MCF 10A (cell line): ENCODE measurements at places on chromosomes 7 and 10.

DNA sequence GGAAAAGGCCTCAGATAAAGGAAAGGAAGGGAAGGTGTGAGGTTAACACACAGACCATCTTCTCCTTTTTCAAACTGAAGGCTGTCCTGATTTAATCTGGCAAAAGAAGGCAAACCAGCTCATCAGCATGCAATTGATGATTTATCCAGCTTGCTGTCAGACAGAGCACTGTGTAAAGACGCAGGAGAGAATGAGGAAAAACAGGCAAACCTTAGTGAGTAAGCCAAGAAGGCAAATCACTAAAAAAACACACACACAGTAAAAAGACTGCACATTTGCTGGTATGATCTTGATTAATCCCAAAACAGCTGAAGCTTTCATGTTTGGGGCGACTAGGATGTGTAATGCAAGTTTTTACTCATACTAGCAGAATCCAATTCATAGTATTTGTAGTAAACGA lies 65.8 kb upstream of the SKAP2 start:
- no peak for DNase-seq

DNA sequence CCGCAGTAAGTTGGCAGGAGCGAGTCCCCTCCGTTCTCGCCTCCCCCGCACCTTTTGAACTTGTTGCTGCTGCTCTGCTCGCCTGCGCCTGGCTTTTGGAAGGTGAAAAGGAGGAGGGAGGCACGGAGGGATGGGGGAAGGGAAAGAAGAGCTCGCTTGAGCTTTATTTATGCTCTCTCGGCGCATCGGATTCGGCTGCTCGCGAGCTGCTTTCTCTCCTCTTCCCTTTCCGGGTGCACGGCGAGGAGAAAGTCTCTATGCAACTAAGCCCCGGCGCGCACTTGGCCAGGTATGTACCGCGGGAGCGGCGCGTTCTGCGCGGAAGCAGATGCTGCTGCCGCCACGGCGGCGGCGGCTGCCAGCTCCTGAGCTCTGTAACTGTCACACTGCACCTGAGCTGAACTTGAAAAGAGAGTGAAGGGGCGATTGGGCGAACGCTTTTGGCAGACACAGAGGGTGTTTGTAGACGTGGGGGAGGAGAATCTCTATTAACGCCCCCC lies 551 bp downstream of the KCND2 start:
- DNase-seq: no peak

GRCh38 chr7:159078193-159078910 lies 66.3 kb downstream of the VIPR2 start:
- DNase-seq: peak; percentile 22

- DNase-seq: no peak
Observed at GRCh38 chr7:35333265-35333664, 79.4 kb upstream of the TBX20 start.

- DNase-seq: no peak
Observed at GRCh38 chr10:123998197-123999141, 94.9 kb downstream of the CHST15 start.

GRCh38 chr7:30436518-30436917 lies 42.1 kb downstream of the NOD1 start:
- no peak for DNase-seq

GRCh38 chr7:106125417-106125816 lies 13.3 kb upstream of the SYPL1 start:
- no peak for DNase-seq

DNA sequence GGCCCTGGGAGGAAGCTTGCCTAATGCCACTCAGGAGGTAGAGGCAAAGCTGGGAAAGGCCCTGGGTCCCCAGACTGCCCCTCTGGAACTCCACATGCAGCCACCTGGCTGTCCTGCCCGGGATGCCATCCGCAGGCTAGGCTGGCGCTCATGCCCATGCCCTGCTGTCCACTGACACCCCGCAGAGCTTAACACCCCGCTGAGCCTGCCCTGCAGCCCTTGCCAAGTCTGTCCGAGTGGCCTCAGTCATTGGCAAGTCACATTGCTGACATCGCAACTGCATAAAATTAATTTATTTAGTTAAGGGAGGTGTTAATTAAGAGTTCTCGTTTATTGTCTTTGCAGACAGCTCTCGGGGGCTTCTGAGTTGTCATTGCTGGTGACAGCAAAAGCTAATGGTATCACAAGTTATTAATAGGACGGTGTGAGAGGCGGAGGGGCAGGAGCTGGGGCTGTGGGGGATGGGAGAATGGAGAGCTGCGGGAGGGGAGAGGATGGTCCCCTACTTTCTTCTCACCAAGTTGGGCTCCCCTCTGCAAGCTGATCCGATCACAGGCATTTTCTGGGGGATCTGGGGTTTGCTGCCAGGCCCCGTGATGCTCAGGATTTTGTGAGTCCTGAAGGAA lies 55.6 kb upstream of the PCBD1 start:
- DNase-seq: no peak

GRCh38 chr10:76871697-76872295 lies 765.8 kb downstream of the KCNMA1 start:
- no peak for DNase-seq

DNA sequence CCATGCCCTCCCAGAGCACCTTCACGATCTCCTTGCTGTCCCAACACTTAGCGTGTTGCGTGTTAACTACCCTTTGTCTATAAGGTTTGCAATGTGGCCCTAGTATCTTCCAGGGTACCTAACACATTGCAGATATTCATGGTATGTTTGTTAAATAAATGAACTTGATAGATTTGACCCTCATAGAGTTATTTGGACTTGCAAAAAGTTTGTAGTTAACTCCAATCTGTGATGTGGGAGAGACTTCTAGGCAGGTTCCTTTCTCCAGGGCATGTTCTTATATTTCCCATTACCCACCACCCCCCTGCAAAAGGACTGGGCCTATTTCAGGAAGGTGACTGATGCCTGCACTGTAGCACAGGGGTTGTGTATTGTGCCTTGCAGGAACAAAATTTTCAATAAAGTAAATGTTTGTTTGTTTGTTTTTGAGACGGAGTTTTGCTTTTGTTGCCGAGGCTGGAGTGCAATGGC lies 612 bp downstream of the HILPDA start:
- DNase-seq: peak; percentile 29

- peak; percentile 39 for DNase-seq
Observed at GRCh38 chr10:112000466-112000865, 183.1 kb downstream of the GPAM start.

DNA sequence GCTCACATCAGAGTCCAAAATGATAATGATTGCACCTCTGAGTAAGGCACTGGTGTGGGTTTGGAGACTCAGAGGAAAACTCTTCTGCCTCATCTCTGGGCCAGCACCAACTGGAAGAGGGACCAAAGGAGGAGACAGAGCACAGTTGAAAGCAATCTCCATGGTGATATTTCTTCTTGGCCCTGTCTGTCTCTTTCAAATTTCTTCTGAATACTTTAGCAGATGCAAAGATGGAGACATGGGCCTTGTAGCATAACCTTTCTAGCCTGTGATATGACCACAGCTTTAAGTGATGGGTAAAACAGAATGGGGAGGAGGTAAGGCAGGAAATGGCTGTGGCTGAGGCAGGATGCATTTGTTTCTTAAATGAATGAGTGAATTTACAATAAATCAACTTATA lies 12.2 kb upstream of the GIMAP7 start:
- DNase-seq: no peak

GRCh38 chr10:113704637-113705343 lies 25.1 kb downstream of the CASP7 start:
- DNase-seq: peak; percentile 59

- peak; percentile 2 for DNase-seq
Observed at GRCh38 chr7:67301667-67302066, 305.0 kb downstream of the TYW1 start.

GRCh38 chr7:47145186-47145725 lies 436.7 kb downstream of the TNS3 start:
- no peak for DNase-seq

GRCh38 chr10:113991091-113991860 lies 52.4 kb upstream of the ADRB1 start:
- no peak for DNase-seq

GRCh38 chr10:53536322-53536721 lies 763.7 kb upstream of the MBL2 start:
- DNase-seq: peak; percentile 38

DNA sequence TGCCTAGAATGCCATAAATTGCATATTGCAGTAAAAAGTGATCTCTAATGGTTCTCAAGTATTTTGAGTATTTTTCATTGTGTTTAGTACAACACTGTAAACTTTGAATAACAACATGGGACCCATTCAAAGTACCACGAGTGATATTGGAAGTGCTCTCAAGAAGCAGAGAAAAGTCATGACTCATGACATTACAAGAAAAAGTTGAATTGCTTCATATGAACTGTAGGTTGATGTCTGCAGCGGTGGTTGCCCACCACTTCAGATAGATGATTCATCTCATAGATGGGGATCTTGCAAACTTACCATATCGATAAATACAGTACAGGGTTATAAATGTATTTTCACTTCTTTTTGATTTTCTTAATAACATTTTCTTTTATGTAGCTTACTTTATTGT lies 33.9 kb downstream of the ENTPD1 start:
- DNase-seq: peak; percentile 16

DNA sequence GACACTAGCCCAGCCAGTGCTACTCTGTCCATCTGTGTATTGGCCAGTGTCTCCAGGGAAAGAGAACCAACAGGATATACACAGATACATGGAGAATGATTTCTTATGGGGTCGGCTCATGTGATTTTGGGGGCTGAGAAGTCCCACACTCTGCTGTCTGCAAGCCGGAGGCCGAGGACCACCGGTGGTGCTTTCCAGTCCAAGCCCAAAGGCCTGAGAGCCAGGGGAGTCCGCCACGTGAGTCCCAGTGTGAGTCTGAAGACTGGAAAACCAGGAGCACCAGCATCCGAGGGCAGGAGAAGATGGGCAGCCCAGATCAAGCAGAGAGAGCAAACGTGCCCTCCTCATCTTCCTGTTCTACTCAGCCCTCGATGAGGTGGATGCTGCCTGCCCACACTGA lies 71.5 kb downstream of the C10orf143 start:
- DNase-seq: no peak

- DNase-seq: peak; percentile 72
Observed at GRCh38 chr10:17062955-17063484, 66.6 kb downstream of the CUBN start.

DNA sequence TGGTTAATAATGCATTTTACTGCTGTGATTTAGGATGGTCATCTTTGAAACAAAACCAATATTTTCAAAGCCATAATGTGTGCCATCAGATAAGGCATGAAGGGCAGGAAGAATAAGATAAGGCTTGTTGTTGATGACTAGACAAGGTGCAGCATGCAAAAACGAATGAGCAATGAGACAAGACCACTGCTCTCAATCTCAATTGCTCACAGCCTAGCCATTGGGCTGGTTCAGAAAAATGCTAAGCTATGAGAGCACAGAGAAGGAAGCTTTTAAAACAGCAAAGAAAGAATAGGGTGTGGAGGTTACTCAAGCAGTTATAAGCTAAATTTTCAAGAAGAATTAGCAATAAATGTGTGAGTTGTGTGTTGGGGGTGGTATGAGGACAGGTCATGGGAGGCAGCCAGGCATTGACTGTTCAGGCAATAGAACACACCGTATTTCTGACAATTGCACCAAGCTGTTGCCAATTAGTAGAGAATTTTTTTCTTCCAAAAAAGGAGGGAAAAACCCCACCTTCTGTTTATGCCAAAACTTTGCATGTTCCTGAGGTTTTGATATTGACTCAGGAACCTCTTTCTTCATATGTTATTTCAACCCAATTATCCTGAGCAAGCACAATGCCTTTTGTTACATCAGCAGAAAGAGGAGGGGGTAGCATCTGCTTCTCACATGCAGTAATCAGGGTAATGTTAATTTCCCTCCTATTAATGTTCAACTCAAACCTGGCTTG lies 276.5 kb downstream of the HDAC9 start:
- peak; percentile 5 for DNase-seq

- no peak for DNase-seq
Observed at GRCh38 chr10:99975106-99975829, 34.5 kb downstream of the DNMBP start.

GRCh38 chr10:118566911-118567310 lies 28.5 kb downstream of the PRLHR start:
- DNase-seq: no peak

DNA sequence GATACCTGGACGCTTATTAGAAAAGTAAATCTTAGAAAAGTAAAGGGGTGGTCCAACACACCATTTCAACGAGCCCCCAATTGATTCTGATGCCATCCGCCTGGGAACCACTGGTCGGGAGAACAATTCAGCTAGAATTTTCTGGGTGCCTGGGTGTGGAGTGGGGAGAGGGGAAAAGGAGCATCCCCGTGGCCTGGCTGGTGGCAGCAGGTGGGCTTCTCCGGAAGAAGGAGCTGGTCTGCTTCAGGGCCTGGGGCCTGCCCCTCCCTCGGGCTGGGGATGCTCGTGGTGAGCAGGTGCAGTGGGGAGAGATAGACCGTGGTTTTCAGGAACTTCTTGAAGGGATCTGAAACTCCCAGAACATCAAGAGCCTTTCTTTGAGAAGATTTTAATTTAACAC lies 39.9 kb upstream of the DUSP5 start:
- no peak for DNase-seq

- no peak for DNase-seq
Observed at GRCh38 chr10:55272886-55273285, 471.9 kb upstream of the PCDH15 start.

DNA sequence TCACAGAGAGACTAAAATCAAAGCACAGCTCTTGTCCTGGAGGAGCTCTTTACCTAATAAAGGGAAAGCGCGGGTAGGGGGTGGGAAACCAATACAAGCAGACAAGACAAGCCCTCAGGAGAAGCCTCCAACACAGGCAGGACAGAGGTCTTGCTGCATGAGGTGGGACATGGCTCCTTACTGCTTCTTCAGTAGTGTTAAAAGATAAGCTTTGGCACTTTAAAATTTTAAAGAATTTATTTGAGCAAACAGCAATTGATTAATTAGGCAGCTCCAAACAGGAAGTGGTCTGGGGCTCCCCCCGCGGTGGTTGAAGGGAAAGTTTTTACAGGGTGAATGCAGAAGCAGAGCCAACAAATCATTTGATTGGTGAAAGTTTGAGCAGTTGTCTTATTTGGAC lies 50.3 kb upstream of the MACC1 start:
- no peak for DNase-seq

GRCh38 chr10:35306852-35307251 lies 29.5 kb upstream of the CCNY start:
- DNase-seq: peak; percentile 79

GRCh38 chr10:86644794-86645445 lies 9.4 kb upstream of the OPN4 start:
- DNase-seq: no peak

DNA sequence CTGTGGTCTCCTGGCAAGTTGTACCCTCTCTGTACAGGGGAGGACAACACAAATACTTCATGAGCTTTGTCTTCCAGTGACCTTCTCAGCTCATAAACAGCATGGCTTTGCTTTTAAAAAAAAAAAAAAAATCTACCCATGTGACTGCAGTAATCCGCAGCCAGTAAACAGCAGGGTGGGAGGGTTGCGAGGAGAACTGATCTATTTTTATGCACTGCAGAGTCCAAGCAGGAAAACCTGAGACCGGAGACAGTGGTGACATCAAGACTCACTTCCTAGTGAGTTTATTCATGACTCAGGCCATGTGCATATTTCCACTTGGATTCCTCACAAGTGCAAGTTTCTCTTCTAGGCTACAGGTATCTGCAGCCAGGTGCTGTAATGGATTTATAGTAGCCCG lies 127.9 kb downstream of the NRF1 start:
- DNase-seq: peak; percentile 8
